ENCODE measurements at places on chromosomes 3 and 15. TPM values are rescaled to one million over a fixed set of nuclear protein-coding genes. Genes with fewer than 3 reads are reported as not detected.
A peak's percentile ranks its signal among the peaks of the same experiment; 100 is the strongest.

- no peak overlapping the region for H3K4me3 ChIP-seq
- DNase-seq: no peak
- peaks cover 16% of the 10 kb centered on the region for H3K4me1 ChIP-seq
Measured at GRCh38 chr3:102189956-102190723, 244.7 kb upstream of the ZPLD1 start.

DNA sequence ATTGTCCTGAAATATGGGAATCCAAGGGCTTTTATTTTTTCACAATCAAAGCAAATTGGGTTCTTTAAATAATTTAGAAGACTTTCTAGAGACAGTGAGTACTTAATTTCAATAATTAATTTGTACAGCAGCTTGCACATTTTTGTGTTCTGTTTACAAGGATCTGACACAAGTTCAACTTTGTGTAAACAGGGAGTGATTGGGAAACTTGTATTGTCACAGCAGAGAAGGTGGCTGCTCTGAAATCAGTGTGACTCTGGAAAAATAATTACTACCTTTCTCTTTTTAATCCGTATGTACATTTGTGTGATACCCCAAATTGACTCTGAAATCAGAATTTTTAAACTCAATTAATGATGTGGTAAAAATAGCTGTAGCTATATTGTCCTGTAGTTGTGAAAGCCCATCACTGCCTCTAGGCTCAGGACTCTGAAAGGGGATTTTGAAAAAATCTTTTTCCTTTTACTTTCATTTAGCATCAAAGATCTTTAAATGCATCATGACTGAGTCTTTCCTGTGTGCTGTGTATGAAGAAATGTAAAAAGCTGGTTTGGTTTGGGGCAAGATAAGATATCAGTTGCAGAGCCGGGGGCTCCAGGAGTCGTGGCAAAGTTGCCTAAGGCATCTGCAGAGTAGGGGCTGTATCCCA lies 45.1 kb downstream of the MFSD1 start:
- no peaks in the 10 kb centered on the region for H3K36me3 ChIP-seq
- no peak overlapping the region for H3K4me3 ChIP-seq
- DNase-seq: no peak
- no peaks in the 10 kb centered on the region for H3K27me3 ChIP-seq

Gene SEMA3G
- total RNA-seq: not detected

DNA sequence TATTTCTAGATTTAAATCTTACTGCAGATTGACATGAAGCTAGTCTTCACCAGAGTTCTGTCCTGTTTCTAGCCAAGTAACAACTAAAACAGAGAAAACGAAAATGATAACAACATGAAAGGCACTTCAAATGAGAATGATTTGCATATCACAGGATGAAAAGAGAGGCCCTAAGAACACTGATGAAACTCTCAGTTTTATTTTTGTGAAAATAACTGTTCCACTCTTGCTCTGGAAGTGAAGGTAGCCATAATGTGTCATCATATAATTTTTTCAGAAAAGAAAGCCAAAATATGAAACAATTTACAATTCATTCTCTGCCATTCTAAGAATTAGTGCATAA lies 274.4 kb downstream of the ADAMTSL3 start:
- DNase-seq: no peak
- peak overlapping the region; percentile 26 for H3K27ac ChIP-seq

DNA sequence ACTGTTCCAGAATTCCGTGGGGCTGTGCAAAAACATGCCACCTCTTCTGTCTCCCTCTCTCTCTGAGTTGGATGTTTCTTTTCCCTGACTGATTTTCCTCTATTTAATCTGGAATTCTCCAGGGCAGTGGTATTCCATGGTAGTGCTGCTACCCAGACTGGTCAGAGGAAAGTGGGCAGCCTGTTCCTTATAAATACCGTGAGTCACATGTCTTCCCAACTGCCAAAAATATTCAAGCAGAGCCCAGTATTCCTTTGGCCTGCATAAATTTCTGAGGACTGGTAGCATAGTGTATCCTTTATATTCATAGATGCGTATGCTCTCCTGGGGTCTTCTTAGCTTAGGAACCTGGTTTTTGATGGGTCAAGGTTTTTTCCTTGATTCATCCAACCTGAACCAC lies 40.9 kb downstream of the CEMIP start:
- H3K4me1 ChIP-seq: no peaks in the 10 kb centered on the region
- H3K4me3 ChIP-seq: no peak overlapping the region
- DNase-seq: no peak
- no peak overlapping the region for H3K27ac ChIP-seq
- no peaks in the 10 kb centered on the region for H3K36me3 ChIP-seq
- H3K27me3 ChIP-seq: peaks cover 19% of the 10 kb centered on the region

Gene PARP9
- 17.8 TPM for total RNA-seq

DNA sequence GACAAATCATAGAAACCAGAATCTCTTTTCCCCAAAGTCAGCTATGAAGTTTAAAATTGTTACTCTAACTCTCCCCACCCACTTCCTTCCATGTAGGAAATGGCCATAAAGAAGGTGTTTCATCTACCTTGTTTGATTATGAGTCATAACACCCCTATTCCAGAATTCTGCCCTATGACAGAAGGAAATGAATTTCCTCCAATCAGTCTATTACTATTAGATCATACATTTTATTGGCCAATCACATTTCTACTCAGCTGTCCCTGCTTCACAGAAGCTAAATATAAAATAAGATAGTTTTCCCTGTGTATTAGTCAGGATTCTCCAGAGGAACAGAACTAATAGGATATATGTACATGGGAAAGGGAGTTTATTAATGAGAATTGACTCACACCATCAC lies 102.1 kb downstream of the TGFBR2 start:
- no peak overlapping the region for H3K4me3 ChIP-seq
- peaks cover 13% of the 10 kb centered on the region for H3K36me3 ChIP-seq
- H3K4me1 ChIP-seq: peaks cover 15% of the 10 kb centered on the region
- H3K27me3 ChIP-seq: no peaks in the 10 kb centered on the region
- no peak overlapping the region for H3K27ac ChIP-seq
- no peak for DNase-seq

GRCh38 chr3:12963922-12964701 lies 109.1 kb downstream of the IQSEC1 start:
- H3K4me1 ChIP-seq: peaks cover 75% of the 10 kb centered on the region
- H3K4me3 ChIP-seq: no peak overlapping the region
- H3K27ac ChIP-seq: no peak overlapping the region
- no peaks in the 10 kb centered on the region for H3K27me3 ChIP-seq
- no peaks in the 10 kb centered on the region for H3K36me3 ChIP-seq

- H3K36me3 ChIP-seq: no peaks in the 10 kb centered on the region
- no peaks in the 10 kb centered on the region for H3K27me3 ChIP-seq
- H3K4me1 ChIP-seq: no peaks in the 10 kb centered on the region
- no peak for DNase-seq
Measured at GRCh38 chr15:58340176-58340575, 91.6 kb upstream of the LIPC start.

DNA sequence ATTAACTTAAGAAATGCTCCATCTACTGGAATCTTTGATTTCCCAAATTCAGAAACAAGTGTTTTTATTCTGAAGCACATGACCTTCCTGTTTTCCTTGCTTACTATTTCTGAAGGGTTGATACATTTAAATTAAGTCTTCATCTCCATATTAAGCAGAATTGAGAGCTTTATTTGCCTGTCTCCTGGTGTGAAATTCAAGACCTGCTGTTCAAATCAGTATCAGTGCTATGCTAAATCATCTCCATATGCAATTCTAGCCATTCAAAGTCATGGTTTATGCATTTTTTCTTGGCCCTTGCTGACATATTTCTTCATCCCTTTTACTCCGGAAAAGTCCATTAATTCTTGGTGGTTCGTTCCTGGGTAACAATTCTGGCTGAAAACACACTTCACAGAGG lies 195.4 kb downstream of the ATP8B4 start:
- H3K27ac ChIP-seq: no peak overlapping the region
- H3K36me3 ChIP-seq: no peaks in the 10 kb centered on the region
- no peaks in the 10 kb centered on the region for H3K4me1 ChIP-seq

DNA sequence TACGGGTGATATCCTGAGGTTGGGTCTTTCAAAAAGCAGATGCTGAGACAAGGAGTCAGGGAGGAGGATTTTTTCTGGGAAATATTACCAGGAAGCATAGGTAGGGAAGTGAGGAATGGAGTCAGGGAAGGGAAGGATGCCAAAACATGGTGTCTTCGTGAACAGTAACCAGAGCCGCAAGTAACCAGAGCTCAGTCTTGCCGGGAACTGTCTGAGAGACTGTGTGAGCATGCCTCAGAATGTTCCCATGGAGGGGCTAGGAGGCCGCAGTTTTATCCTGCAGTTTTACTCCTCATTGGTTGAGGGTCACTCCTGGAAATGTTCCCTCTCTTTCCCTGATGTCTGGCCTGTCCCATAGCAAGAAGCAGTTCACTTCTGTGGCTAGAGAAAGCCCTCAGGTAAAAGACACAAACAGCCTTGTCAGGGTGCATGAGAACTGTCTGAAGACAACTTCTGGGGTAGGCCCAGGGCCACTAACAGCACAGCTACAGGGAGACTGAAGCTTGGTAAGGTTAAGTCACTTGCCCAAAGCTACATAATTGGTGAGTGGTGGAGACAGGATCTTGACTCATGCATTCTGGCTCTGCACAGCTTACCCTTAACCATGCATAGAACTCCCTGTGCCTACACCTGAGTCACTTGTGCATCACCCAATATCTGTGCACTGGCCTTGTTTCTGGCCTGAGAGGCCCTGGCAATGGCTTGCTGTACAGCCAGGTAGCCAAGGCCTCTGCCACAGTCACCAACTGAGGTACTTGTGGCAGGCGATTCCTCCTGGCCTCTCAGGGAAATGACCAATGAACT lies 76.3 kb upstream of the FRMD4B start:
- no peak overlapping the region for H3K27ac ChIP-seq
- no peak for DNase-seq
- H3K4me1 ChIP-seq: no peaks in the 10 kb centered on the region

GRCh38 chr15:59941612-59942011 lies 62.5 kb upstream of the FOXB1 start:
- no peaks in the 10 kb centered on the region for H3K36me3 ChIP-seq
- H3K27me3 ChIP-seq: no peaks in the 10 kb centered on the region
- H3K27ac ChIP-seq: no peak overlapping the region

- H3K4me3 ChIP-seq: peak overlapping the region; percentile 44
- H3K27ac ChIP-seq: peak overlapping the region; percentile 41
- DNase-seq: no peak
- H3K27me3 ChIP-seq: peaks cover 2% of the 10 kb centered on the region
- peaks cover 22% of the 10 kb centered on the region for H3K4me1 ChIP-seq
Measured at GRCh38 chr3:159987291-159987711, 1.3 kb upstream of the IL12A start.

Gene CHRD
- total RNA-seq: not detected

DNA sequence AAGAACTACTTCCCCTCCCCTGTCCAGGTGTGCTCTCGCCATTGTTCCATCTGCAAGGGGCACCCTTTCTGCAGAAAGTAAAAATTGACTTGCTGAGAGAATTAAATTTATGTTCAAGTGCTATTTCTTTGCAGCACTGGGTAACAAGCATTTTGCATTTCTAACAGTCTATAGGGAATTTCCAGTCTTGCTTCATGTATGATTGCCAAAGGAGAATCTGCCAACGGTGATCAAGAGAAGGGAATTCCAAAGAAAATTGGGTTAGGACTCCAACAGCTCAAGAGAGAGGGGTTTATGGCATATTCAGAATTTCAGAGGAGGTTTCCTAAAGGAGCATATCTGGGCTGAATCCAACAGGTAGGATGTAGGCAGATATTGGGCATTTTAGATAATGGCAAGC lies 136.7 kb upstream of the WNT5A start:
- H3K27ac ChIP-seq: no peak overlapping the region
- no peak overlapping the region for H3K4me3 ChIP-seq
- DNase-seq: no peak
- no peaks in the 10 kb centered on the region for H3K4me1 ChIP-seq
- no peaks in the 10 kb centered on the region for H3K27me3 ChIP-seq

Gene SLC6A1
- not detected for total RNA-seq

- no peak overlapping the region for H3K27ac ChIP-seq
- H3K4me1 ChIP-seq: no peaks in the 10 kb centered on the region
- H3K27me3 ChIP-seq: no peaks in the 10 kb centered on the region
- no peak for DNase-seq
- H3K4me3 ChIP-seq: no peak overlapping the region
- no peaks in the 10 kb centered on the region for H3K36me3 ChIP-seq
Measured at GRCh38 chr3:26350853-26351252, 271.7 kb upstream of the LRRC3B start.

DNA sequence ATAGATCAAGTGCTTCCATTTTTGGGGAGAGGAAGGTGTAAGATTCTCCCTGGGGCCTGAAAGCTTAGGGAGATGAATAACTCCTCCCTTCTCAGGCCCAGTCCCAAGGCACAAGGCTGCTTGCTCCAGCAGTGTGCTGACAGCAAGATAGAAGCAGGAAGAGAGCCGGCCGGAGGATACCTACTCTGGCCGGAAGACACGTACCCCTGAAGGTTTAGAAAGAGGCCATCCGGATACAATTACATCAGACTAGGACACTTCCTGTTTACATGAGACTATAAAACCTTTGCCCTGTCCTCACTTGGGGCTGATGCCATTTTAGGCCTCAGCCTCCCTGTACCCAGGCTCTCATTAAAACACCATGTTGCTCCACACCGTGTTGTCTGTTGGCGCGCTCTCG lies 329.9 kb downstream of the SV2B start:
- H3K27ac ChIP-seq: no peak overlapping the region
- H3K4me1 ChIP-seq: no peaks in the 10 kb centered on the region
- DNase-seq: no peak
- no peaks in the 10 kb centered on the region for H3K36me3 ChIP-seq
- H3K4me3 ChIP-seq: no peak overlapping the region

DNA sequence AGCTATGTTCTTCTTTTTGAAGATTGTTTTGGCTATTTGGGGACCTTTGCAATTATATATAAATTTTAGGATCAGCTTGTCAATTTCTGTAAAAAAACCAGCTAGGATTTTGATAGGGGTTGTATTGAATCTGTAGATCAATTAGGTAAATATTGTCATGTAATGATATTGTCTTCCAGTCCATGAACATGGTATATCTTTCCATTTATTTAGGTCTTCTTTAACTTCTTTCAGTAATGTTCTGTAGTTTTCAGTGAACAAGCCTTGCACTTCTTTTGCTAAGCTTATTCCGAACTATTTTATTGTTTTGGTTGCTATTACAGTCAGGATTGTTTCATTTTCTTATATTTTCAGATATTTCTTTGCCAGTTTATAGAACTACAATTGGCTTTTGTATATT lies 175.8 kb upstream of the RARB start:
- H3K27ac ChIP-seq: no peak overlapping the region
- H3K4me1 ChIP-seq: no peaks in the 10 kb centered on the region
- H3K36me3 ChIP-seq: no peaks in the 10 kb centered on the region
- no peak for DNase-seq

GRCh38 chr15:64651601-64652191 lies 123.7 kb downstream of the RBPMS2 start:
- H3K4me1 ChIP-seq: peaks cover 35% of the 10 kb centered on the region
- peaks cover 2% of the 10 kb centered on the region for H3K36me3 ChIP-seq
- peak overlapping the region; percentile 18 for H3K4me3 ChIP-seq

Gene DUOX1
- not detected for total RNA-seq

Gene SEMA7A
- 62.4 TPM for total RNA-seq

- peaks cover 3% of the 10 kb centered on the region for H3K27me3 ChIP-seq
- H3K27ac ChIP-seq: no peak overlapping the region
- no peak overlapping the region for H3K4me3 ChIP-seq
- DNase-seq: no peak
- peaks cover 7% of the 10 kb centered on the region for H3K4me1 ChIP-seq
Measured at GRCh38 chr15:59292442-59293151, 80.1 kb downstream of the MYO1E start.

- H3K27ac ChIP-seq: no peak overlapping the region
- DNase-seq: no peak
- H3K4me3 ChIP-seq: no peak overlapping the region
Measured at GRCh38 chr15:65066001-65066634, 1.7 kb downstream of the RASL12 start.

- H3K27ac ChIP-seq: no peak overlapping the region
- H3K4me1 ChIP-seq: peaks cover 19% of the 10 kb centered on the region
- H3K27me3 ChIP-seq: peaks cover 8% of the 10 kb centered on the region
- no peak overlapping the region for H3K4me3 ChIP-seq
- no peak for DNase-seq
- no peaks in the 10 kb centered on the region for H3K36me3 ChIP-seq
Measured at GRCh38 chr3:150790629-150791028, 27.7 kb upstream of the SIAH2 start.
